Keratinocyte (primary cell): ENCODE measurements at places on chromosomes 6 and 20. TPM values are rescaled to one million over a fixed set of nuclear protein-coding genes. Genes with fewer than 3 reads are reported as not detected.

- DNase-seq, result no peak
These were observed 163.5 kb upstream of the MLN start for GRCh38 chr6:33967265-33967767.

- no peak for DNase-seq
These were observed 80.6 kb downstream of the FNDC1 start for GRCh38 chr6:159249752-159250151.

DNA sequence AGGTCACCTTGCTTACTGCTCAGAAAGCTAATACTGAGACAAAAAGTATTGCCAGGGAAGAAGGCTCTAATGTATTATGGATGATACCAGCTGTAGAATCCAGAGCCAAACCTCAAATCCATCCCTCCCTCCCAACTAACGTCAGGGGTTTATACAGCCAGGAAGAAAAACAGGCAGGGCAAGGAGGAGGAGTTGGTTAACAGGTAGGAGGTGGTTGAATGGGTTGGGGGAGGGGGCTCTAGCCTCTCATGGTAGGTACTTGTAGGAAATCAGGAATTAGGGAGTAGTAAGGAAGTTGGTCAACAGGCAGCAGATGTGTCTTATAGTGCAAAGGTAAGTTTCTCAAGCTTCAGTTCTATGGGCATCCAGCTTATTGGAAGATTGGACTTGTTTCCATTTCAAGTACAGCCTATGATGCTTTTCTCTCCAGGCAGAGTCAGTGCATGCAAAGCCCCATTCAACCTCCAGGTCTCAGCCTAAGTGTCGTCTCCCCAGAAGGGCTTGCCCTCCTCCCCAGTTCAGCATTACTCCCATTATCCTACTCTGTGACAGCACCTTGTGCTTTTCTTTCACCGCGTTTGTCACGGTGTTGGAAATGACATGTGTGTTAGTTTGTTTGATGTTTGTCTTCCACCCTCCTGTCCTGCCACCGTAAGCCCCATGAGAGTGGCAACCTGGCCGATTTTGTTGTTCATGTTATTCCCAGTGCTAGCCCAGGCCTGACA lies 38.1 kb downstream of the PNLDC1 start:
- DNase-seq, result no peak

DNA sequence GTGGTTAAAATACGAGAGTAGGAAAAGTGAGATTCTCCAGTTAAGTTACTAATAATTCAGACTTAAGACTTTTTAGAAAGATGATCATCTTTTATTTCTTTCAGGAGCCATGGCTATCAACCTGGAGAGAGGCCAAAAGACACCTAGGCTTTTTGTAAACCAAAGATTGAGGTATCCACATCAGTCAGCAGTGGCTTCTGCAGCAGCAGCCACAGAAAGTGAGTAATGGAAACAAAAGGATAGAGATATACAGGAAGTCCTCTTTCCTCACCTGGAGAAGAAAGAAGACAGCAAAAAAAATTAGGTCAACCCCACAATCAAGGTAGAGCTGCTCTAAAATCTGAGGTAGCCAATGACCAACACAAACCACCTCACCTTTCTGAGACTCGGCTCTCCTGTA lies 22.7 kb upstream of the TRIM39 start:
- DNase-seq, result no peak

GRCh38 chr6:136326038-136326553 lies 36.5 kb upstream of the BCLAF1 start:
- no peak for DNase-seq

DNA sequence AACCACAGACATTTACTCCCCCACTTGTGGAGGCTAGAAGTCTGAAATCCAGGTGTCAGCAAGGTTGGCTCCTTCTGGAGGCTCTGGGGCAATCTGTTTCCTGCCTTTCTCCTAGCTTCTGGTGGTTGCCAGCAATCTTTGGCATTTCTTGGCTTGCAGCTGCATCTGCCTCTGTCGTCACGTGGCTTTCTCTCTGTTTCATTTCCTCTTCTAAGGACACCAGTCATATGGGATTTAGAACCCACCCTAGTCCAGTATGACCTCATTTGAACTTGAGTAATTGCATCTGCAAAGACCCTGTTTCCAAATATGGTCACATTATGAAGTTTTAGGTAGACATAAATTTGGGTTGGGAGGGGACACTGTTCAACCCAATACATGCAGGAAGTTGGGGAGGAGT lies 56.2 kb upstream of the EPB41L1 start:
- DNase-seq, result no peak

- DNase-seq, result no peak
These were observed 68.8 kb upstream of the ZNFX1 start for GRCh38 chr20:49346682-49347081.

- no peak for DNase-seq
These were observed 813.4 kb downstream of the MAFB start for GRCh38 chr20:39875492-39876110.

GRCh38 chr6:3297006-3297405 lies 38.3 kb downstream of the PSMG4 start:
- no peak for DNase-seq

- no peak for DNase-seq
These were observed 19.1 kb downstream of the SYNJ2 start for GRCh38 chr6:158000530-158001307.

DNA sequence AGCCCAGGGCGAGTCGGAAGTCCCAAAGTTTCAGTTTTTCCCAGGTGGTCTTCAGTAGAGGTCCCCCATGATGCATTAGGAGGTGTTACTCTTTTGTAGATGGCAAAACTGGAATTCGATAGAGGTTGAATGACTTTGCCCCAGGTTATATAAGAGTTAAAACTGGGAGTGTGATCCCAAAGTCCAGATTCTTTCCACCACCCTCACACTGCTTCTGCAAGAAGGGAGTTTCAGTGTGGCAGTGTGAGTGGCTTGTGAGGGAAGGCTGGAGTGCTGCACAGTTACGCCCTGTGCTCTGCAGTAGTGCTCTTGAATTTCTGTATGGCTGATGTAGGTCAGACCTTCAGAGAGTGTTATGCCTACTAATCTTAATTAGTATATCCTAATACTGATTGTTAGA lies 29.8 kb downstream of the NDUFAF5 start:
- no peak for DNase-seq

DNA sequence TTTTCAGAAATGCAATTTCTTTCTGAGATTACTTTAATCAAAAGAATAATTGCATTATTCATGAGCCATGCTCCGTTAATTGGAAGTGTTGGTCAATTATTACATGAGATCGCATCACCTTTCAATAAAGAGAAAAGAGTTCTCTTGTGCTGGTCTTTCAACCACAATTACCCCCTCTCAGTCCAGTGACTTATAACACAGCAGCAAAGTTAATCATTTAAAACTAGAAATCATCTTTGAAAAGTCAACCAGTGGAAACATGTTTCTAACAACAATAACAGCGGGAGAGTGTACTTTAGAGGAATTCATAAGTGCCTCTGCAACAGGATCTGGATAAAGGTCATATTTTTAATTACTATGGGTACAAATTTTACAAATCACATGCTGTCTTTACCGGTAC lies 384.4 kb upstream of the AGPAT4 start:
- no peak for DNase-seq

- DNase-seq, result no peak
These were observed 52.6 kb downstream of the EFCAB8 start for GRCh38 chr20:32911355-32911754.

- DNase-seq, result no peak
These were observed 20.7 kb downstream of the PRPF6 start for GRCh38 chr20:64001607-64002011.

DNA sequence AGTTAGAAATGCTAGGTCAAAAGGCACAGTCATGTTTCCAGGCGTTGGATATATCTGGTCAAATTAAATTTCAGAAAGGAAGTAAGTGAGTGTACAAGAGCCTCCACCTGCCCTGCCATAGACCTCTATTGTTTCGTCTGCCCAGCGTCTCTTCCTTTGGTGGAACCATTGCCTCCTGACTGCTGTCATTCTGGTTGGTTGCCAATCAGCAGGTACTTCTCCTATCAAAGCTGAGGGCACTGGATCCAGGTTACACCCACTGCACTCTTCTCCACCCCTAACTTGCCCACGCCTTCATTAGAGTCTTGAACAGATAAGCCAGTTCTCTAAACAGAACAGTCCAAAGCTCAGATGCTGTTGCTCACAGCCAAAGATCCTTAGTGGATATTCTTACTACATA lies 2.6 kb upstream of the WFDC5 start:
- DNase-seq, result no peak

BMP2 gene
- 3.4 to 5.0 TPM (median 3.6 TPM) in 3 replicates for polyA plus RNA-seq

BTBD9 gene
- 4.6 to 6.8 TPM (median 6.5 TPM) in 3 replicates for polyA plus RNA-seq

GGTLC1 gene
- polyA plus RNA-seq, result not detected in 3 replicates

FAM83B gene
- 19.3 to 30.3 TPM (median 26.5 TPM) in 3 replicates for polyA plus RNA-seq

OOEP gene
- 0.08 TPM in 1 of 3 replicates, not detected in the others for polyA plus RNA-seq

HTR1B gene
- 0.21 to 0.53 TPM (median 0.24 TPM) in 3 replicates for polyA plus RNA-seq

OR2H2 gene
- polyA plus RNA-seq, result not detected in 3 replicates

PSMF1 gene
- polyA plus RNA-seq, result 32.0 to 269 TPM (median 58.5 TPM) in 3 replicates

PNLDC1 gene
- 0.05 to 0.14 TPM (median 0.12 TPM) in 3 replicates for polyA plus RNA-seq

ARHGAP40 gene
- polyA plus RNA-seq, result 1.0 to 1.9 TPM (median 1.2 TPM) in 3 replicates

TCF21 gene
- not detected in 3 replicates for polyA plus RNA-seq

RAET1L gene
- polyA plus RNA-seq, result 6.9 to 12.2 TPM (median 8.5 TPM) in 3 replicates

TSBP1 gene
- polyA plus RNA-seq, result not detected in 3 replicates

SNX14 gene
- polyA plus RNA-seq, result 54.5 to 97.5 TPM (median 75.8 TPM) in 3 replicates
